ENCODE measurements at places on chromosomes 6 and 20.

GRCh38 chr20:33010133-33010504 lies 2.6 kb downstream of the BPIFB2 start:
- no peak for DNase-seq

GRCh38 chr20:12535770-12536169 lies 473.0 kb upstream of the SPTLC3 start:
- no peak for DNase-seq

DNA sequence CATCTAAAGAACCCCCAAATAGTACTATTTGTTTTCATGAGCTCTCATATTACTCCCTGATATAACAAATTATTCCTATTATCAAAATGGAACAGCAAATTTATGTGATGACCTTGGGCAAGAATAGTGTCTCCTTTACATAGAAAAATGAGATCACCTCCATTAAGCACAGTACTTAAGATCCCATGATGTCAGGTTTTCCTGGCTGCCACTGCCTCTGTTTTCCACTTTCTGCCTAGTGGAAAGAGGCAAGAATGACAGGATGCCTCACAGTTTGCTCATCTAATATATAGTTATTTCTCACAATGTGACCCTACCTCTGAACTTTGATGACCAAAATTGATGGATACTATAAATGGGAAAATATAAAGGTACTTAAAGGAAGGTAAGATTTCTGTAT lies 260.1 kb upstream of the SGK1 start:
- DNase-seq: no peak

DNA sequence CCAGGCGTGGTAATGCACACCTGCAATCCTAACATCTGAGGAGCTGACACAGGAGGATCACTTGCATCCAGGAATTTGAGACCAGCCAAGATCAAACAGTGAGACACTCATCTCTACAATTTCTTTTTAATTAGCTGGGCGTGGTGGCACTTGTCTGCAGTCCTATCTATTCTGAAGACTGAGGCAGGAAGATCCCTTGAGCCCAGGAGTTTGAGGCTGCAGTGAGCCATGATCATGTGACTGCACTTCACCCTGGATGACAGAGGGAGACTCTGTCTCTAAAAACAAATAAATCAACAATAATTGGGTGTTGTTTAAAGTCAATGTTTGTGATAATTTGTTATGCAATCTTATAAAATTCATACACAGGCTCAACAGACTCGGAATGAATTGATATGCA lies 18.0 kb upstream of the HLA-A start:
- DNase-seq: no peak

GRCh38 chr6:108145639-108146038 lies 20.2 kb upstream of the NR2E1 start:
- no peak for DNase-seq

- DNase-seq: no peak
Measured at GRCh38 chr6:20778459-20778858, 244.2 kb downstream of the CDKAL1 start.

GRCh38 chr6:129104131-129104530 lies 221.2 kb downstream of the LAMA2 start:
- no peak for DNase-seq

DNA sequence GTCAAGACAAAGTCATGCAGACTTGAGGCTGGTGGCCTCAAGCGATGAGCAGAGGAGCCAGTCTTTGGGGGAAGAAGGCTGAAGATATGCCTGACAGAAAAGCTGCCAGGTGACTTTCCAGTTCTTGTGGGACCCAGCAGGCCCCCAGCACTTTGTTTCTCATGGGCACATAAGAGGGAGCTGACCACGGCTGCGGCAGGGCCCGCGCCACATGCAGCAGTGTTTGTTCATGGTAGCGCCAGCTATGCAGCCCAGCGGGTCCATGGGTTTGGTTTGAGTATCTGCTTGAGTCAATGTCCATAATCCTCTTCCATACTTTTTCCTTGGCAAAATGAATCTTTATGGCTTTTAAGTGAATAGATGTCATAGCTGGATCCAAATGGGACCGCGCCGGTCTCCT lies 91.0 kb upstream of the LY86 start:
- no peak for DNase-seq

DNA sequence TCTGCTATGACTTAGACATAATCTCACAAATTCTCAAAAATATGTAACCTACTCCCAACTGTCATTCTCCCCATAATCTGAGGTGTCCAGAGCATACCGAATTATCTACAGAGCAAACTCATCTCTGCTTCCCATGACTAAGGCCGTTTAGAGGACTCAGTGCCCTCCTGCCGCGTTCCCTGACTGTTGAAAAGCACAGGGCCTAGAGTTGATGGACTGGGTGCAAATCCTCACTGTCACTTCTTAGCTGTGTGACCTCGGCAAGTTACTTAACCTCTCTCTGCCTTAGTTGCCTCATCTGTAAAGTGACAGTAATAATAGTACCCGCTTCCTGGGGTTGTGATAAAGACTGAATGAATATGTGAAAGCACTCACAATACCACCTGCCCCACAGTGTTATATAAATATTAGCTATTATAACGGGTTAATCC lies 4.7 kb upstream of the TUBB2A start:
- DNase-seq: no peak

DNA sequence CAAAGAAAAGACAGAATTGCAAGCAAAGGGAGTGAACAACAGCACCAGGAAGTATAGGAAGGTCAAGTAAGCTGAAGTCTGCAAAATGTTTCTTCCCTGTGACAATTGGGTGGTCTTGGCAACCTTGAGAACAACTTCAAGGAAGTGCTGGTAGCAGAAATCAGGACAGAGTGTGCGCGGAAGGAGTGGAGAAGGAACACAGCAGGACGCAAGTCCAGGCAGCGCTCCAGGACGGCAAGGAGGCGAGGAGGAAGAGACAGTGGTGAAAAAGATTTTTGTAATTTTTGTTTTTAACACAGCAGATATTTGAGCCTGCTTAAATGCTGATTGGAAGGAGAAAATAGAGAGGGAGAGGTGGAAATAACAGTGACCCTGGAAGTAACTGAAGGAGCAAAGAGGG lies 141.7 kb downstream of the F13A1 start:
- DNase-seq: no peak

DNA sequence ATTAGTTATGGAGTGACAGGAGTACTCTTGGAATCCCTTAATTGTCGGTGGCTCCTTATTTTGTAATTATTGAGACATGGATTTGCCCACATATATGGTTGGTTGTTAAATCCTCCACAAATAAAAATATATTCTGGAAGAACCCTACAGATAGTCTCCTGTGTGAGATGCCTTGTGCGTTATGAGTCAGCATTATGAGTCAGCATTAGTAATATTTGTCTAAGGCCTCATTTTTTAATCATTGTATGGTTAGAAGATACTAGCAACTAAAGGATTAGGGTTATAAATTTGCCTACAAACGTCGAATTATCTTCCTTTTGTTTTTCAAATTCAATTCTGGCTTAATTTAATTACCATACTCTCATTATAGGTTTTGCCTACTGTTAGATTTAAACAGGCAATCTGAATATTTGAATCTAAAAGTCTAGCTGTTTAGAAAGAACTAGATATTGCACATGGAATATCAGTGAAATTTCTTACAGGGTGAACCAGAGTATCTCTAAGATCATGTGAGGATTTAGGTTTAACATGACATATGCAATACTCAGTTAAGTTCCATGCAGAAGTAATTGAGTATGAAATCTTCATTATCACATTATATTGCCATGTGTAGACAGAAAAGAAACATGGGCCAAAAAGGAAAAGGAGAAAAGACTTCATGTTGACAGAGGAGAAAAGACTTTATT lies 5.9 kb downstream of the C6orf58 start:
- DNase-seq: no peak

DNA sequence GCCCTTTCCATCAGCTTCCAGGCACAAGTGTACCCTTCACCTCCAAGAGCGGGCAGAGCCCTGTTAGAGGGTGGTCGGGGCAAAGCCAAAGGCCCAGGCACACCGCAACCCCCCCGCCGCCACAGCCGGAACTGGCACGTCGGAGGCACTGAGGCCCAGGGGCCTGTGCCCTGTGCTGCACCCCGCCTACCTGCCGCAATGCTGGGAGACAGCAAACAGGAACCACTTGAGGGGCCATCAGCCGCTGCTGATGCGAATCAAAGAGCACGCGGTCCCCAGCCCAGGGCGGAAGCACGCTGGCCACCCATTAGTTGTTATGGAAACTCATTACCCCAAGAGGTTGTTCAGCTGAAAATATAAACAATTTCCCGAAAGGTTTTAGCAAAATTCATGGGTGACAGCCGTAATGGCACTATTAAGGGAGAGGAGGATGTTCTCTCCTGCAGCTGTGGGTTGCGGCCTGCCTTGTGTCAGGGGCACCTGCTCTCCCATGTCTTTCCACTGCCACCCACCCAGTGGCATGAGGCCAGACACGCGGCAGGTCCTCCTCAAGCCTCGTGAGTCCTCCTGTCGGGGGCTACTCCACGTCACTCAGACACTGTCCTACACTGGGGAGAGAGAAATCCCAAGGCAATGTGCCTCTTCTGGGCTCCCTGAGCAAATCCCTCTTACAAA lies 65.3 kb downstream of the EDN3 start:
- DNase-seq: no peak

- DNase-seq: no peak
Measured at GRCh38 chr6:69994251-69994650, 127.9 kb downstream of the COL19A1 start.

DNA sequence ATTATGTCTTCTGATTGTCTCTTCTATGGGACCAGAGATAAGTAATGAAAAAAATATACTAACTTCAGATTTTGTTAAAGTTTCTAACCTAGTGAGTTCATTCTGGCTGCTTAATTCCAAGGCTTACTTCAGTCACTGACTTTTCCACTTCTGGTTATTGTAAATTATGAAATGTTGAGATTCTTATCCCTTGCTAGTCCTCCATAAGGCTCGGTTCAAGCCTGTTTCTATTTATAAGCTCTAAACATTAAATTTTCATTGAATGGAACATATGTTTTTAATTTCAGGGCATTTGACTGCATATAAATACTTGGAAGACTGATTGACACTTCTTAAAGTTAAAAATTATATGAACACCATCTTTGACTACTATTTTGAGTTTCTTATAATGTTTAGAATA lies 23.6 kb upstream of the NKAIN2 start:
- no peak for DNase-seq

DNA sequence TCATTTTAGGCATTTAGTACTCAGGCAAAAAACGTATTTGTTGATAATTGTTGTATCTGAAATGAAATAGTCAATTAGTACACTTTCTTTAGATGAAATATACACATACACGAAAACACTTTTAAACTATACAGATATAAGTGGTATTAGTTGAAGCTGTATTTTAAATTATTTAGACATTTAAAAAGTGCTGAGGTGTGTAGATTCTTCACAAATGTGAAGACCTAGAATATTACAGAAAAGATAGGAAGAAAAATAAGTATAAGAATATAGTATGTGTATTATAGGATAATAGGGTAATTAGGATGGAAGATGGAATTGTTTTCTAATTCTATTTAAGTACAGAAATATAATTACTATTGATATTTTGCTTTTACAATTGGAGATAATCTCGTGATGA lies 4.6 kb downstream of the ZFAND3 start:
- no peak for DNase-seq

- DNase-seq: no peak
Measured at GRCh38 chr6:15444081-15444731, 198.3 kb downstream of the JARID2 start.

DNA sequence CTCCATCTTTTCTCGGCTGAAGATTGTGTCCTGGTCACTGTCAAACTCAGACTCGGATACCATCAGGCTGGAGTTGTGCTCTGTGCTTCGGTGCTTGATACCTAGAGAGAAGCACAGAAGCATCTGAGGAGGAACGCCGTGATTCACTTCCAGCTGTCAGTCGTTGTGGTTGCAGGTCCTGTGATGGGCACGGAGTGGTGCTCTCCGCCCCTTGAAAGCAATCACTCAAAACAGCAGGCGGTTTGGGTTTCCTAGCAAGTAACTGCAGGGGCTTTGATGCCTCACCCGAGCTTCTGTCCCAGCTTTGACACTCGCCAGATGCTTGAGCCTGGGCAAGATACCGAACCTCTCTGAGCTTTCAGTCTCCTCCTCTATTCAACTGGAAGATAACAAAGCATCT lies 52.5 kb downstream of the ALDH5A1 start:
- DNase-seq: peak; percentile 8

DNA sequence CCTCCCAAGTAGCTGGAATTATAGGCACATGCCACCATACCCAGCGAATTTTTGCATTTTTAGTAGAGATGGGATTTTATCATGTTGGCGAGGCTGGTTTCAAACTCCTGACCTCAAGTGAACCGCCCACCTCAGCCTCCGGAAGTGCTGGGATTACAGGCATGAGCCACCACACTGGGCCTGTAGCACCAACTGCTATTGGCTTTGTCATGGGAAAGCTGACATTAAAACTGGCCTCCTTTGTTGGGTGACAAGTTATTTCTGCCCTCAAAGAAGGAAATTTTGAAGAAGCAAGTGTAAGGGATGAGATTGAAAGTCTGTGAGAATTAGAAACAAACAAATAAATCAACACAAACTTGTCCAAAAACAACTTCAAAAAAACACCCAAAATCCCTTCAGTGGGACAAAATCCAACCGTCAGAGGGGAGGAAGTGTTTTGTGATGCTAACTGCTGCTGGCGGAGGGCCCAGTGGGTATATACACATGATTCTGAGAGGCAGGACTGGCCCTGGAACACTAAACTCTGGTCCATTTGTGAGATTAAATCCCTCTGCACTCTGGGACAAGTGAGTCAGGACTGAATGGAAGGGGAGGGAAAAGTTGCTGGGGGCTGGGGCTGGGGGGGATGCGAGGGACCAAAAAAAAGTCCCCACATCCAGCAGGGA lies 87.5 kb upstream of the NAA20 start:
- no peak for DNase-seq

- DNase-seq: no peak
Measured at GRCh38 chr6:98280492-98280891, 553.9 kb upstream of the POU3F2 start.

GRCh38 chr6:35070111-35070510 lies 71.0 kb downstream of the TCP11 start:
- no peak for DNase-seq

GRCh38 chr6:104349191-104349590 lies 510.5 kb downstream of the HACE1 start:
- DNase-seq: no peak

GRCh38 chr6:135630789-135631376 lies 133.3 kb upstream of the AHI1 start:
- DNase-seq: no peak

DNA sequence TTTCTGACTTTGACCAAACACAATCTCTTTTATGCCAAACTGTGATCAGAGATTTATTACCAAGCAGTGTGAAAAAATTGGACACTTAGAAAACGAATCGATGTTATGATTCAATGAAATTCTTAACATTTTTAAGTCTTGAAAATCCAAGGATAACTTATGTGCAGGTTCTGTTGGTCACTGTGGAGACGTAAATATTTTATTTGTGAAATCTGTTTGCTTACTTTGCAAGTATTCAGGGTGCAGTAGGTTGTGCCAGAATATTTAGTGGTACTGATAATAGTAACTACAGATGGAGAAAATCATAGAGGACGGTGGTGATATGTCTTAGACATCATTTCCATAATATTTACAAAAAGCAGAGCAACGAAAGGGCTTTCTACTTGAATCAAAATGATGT lies 97.3 kb downstream of the BMP2 start:
- DNase-seq: no peak
